ENCODE measurements at places on chromosomes 13 and 19. TPM values are rescaled to one million over a fixed set of nuclear protein-coding genes. Genes with fewer than 3 reads are reported as not detected.
A peak's percentile ranks its signal among the peaks of the same experiment; 100 is the strongest.

- H3K36me3 ChIP-seq, result no peaks in the 10 kb centered on the region
- no peak overlapping the region for H3K27ac ChIP-seq
- no peak for DNase-seq
- H3K4me3 ChIP-seq, result no peak overlapping the region
- H3K27me3 ChIP-seq, result no peaks in the 10 kb centered on the region
- H3K4me1 ChIP-seq, result no peaks in the 10 kb centered on the region
These were observed 57.8 kb upstream of the POSTN start for GRCh38 chr13:37656247-37656940.

SHD gene
- total RNA-seq, result 3.5 TPM

- no peak for DNase-seq
- no peak overlapping the region for H3K4me3 ChIP-seq
- H3K4me1 ChIP-seq, result peaks cover 4% of the 10 kb centered on the region
- peak overlapping the region; percentile 69 for H3K27ac ChIP-seq
- H3K36me3 ChIP-seq, result no peaks in the 10 kb centered on the region
These were observed 11.3 kb downstream of the ELAVL1 start for GRCh38 chr19:7994114-7994513.

DNA sequence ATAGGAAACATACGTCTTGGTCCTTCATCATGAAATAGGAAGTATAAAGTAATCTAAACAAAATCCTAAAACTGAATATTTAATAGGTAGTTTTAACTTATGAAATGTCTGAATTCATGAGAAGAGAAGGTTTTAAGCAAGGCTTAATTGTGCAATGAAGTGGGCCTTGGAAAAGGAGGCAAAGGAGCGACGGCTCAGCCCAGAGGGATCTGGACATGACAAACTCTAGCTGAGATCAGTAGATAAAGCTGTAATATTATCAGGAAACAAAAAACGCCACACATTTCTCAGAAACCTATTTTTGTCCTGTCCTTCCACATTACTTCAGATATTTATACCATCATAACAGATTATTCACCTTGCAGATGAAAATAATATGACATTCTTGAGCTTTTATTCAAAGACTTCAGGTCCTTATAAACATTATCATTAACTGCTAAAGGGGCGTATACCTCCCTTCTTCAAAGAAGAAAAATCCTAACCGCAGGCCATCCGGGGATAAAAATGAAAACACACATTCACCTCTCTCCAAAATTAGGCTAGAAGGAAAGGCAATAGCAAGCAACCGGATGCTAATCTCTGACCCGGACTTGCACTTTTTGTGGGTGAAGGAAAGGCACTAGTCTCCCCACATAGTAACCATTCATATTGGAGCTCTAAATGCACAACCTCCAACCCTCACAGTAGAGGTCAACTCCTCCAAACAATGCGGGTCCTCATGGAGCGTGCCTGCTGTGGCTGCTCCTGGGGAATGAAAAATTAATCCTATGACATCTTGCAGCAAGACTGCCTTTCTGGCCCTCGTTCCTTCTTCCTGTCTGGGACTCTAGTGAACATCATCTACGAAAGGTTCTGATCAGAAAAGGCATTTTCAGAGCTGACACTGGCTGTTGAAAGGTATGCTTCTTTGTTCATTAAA, 108.8 kb downstream of the TBC1D4 start:
- no peak for DNase-seq
- 0 out of 2 replicates have a peak, but pooled peaks cover 2% of the 10 kb centered on the region for H3K36me3 ChIP-seq
- H3K27me3 ChIP-seq, result no peaks in the 10 kb centered on the region
- H3K4me1 ChIP-seq, result peaks cover 74% of the 10 kb centered on the region
- peak overlapping the region; percentile 32 for H3K27ac ChIP-seq

DNA sequence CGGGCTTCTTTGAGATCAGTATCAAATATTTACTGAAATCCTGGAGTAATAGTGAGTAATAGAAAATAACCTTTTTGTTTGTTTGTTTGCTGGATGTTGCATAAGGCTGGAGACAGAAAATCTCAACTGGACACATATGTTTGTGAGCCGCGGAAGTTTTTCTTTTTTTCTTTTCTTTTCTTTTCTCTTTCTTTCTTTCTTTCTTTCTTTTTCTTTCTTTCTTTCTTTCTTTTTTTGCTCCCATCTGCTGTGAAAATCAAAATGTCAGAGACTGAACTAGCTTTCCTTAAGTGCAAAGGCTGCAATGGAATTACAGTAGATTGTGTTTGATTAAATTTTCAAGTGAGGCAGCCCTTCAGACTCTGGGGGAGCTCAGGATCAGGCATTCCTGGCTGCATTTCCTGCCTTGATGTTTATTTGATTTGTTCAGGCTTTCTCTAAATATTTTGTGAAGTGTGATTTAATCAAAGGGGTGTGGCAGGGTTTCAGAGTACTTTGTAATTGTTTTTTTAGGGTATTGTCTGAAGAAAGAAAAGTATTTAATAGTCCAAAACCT, 319 bp downstream of the FRY start:
- H3K27ac ChIP-seq, result peak overlapping the region; percentile 83
- no peaks in the 10 kb centered on the region for H3K36me3 ChIP-seq
- peaks cover 21% of the 10 kb centered on the region for H3K4me1 ChIP-seq
- peak overlapping the region; percentile 64 for H3K4me3 ChIP-seq

TMEM86B gene
- total RNA-seq, result 18.0 TPM

UQCR11 gene
- total RNA-seq, result 222 TPM

ZIM2 gene
- total RNA-seq, result not detected

- no peaks in the 10 kb centered on the region for H3K27me3 ChIP-seq
- DNase-seq, result no peak
- H3K27ac ChIP-seq, result no peak overlapping the region
These were observed 33.3 kb upstream of the MICU2 start for GRCh38 chr13:21637296-21637695.

Data from Caco-2 (cell line).